Vagina (tissue), 2 donors: ENCODE measurements at places on chromosomes 1 and 21.

DNA sequence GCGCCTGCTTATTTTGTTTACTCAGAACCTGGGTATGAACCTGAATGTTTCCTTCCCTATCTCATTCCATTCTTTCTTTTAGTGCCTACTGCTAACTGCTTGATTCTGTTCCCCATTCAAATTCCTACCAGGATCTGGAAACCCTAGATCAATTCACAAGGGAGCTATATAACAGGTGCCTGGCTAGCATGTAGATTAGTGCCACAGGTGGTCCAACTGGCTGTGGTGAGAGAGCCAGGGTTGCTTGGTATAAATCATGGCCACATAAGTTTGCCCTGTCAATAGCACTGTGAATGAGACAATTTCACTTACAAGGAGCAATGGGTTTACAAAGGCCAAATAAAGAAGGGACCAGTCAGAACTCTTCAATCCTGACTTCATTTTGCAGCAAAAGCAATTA lies 6.6 kb upstream of the PRPF38B start:
- DNase-seq, result no peak

DNA sequence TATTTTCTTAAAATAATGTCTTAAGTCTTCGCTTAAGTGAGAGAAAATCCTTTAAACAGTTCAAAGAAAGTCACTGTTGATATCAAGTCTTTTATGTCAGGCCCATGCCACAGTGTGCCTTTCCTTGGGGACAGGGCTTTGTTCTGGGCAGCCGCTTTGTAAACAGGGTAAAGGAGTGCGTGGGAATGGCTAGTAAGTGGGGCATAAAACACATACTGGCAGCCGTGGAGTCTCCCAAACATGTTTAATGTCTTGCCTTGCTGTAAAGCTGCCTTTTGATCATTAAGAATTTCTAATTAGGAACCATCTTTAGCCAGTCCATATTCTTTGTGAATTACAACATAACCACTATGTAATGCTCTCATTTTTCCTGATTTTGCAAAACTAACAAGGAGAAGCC lies 99.7 kb downstream of the PHTF1 start:
- no peak for DNase-seq

DNA sequence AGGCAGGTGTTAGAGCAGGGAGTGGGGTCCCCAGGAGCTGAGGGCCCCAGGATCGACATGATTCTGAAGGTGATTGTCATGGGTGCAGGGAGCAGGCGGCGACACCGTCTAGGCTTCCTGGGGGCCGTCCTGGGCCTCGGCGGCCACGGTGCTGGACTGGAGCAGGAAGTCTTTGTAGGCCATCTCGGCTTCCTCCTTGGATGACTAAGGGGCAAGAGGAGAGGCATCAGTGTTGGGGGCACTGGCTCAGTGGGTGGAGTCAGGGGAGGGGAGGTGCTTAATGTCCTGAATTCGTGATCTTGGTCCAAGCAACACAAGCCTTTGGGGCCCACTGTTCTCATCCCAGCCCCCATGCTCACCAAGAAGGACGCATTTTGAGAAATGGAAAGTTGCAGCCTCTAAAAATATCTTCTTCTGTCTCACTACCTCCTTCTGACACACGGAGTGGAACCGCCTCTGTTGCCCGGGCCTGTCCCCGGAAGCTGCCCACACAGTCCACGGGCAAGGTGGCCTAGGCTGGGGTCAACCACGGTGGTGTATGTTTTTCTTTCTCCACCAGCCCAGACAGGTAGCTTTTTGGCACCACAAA lies 8.6 kb upstream of the FCMR start:
- DNase-seq, result no peak

DNA sequence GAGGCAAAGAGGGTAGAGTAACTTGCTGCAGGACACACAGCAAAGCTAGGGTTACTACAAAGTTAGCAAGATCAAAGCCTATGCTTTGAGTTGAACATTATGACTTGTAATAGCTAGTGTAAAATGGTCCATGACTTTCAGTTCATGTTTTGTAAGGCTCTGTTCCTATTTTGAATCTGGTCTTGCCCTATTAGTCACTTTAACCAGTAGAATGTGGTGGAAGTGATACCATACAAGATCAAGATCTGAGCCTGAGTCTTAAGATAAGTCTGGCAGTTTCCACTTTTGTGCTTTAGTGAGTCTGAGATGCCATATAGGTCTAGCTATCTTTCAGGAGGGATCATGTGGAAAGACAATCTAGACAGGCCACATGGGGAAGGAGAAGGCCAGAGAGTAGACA lies 282.1 kb upstream of the BRINP3 start:
- DNase-seq, result no peak

DNA sequence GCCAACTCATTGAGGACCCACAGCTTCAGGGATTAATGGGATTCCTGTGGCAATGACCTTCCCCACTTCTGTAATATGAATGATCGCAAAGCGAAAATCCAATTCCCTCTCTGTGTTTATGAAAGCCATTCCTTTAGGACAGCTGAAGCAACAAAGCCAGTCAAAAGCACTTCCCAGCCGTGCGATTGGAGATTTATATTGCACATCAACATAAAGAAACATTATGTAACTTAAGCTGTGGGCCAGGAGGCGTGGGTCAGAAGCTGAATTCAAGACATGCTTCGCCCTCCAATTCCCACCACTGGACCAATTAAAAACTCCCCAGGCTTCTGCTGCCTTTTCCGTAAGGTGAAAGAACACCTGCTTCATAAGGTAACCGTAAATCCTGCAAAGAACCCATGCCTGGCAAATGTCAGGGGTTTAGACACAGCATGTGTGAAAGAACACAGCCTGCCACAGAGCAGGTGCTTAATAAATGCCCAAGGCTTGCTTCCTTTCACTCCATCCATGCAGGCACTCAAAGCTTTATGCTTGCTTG lies 138.9 kb upstream of the SOD1 start:
- no peak for DNase-seq

DNA sequence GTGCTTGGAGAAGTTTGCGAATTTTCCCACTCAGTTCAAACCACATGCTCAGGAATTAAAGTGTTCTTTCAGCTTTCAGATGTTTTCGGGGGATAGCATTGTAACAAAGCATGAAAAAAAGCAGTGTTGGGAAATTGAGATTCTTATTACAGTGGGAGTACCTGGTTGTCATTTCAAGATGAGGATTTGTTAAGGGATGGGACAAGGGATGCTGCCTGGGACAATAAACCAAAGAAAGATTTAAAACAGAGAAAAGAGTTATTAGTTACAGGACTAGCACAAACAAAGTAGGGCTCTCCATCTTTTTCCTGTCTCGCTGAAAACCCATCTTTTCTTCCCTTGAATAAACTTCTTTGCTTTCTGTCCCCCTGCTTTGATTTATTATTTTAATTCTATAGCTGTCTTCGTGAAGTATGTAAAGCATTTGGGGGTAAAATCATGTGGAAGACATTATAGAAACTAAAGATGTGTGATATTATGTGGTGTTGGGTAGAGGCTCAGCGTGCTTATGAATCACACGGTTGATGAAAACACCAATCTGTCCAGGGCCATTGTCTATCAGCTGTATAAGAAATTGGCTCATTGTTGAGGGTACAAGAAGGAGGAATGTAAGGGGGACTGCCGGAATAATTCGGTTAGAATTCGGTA lies 277.6 kb downstream of the KIF26B start:
- DNase-seq, result no peak

DNA sequence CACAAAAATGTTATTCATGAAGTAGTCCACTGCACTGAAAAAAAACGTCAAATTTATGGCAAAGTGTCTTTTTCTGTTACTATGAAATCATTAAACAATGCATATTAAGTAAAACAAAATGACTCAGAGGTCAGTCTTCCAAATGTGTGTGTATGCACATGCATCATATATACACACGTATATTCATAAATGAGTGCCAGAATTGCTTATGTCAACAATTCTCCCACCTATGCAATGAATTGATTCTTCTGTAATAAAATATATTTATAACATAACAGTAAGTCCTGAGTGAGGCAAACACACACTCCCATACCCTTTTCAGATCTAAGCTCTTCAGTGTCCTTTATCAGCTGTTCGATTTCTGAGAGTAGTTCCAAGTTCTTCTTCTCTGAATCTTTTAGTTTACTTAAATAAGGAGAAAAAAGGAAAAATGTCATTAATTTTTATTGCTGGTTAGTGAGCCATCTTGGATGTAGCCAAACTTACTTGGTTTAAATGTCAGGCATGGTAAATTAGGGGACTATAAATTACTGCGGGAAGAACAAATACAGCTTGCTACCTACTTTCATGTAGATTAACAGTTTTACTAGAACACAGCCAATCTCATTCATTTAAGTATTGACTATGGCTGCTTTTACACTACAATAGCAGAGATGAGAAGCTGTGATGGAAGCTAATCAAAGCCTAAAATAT lies 131.9 kb downstream of the COQ8A start:
- DNase-seq, result no peak

DNA sequence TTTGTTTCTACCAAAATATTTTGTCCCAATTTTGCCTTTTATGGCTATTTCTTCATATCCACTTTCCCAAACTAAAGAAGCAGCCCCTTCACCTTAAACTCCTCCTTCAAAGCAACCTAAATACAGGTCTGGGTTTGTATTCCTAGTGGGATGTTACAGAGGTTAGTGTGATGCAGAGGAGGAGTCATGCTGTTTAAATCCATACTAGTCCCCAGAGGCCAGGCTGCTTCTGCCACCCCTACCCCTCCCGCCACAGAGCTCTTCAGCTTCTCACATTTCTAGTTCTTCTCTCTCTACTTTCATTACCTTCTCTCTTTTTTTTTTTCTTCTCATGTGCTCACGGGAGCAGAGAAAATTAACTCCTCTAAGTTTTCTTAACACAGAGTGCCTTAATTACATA lies 29.3 kb downstream of the SELL start:
- DNase-seq, result no peak
